ENCODE measurements at places on chromosomes 7 and 10. TPM values are rescaled to one million over a fixed set of nuclear protein-coding genes. Genes with fewer than 3 reads are reported as not detected.

- no peak for DNase-seq
Observed at GRCh38 chr7:6505685-6506559, 45.3 kb downstream of the GRID2IP start.

GRCh38 chr10:74103560-74104258, 46.9 kb downstream of the AP3M1 start:
- no peak for DNase-seq

- no peak for DNase-seq
Observed at GRCh38 chr7:48786951-48787350, 137.4 kb upstream of the CDC14C start.

DNA sequence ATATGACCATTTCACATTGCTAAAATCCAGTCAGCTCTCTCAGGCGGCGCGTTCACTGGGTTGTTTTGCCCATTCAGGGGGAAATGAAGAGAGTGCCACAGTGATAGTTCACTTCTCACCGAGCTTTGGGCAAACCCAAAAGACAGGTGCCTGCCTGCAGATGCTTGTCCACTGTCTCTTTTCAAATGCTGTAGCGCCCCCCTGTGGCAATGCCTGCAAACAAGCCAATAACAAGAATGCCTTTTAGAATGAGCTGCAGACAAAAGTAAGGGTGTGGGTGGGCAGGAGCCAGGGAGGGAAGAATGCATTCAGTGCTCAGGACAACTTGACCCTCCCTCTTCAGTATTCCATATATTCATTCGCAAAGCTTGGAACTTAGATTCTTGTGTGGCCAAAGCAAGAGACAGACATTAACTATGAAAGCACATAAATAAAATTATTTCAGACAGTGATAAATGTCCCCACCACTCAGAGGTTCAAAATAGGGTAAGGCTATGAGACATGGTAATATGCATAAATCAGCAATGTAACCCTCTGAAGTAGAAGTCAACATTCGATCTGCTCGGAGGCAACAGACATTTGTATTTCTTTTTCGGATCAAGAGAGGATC, 86.9 kb downstream of the JAZF1 start:
- DNase-seq: no peak

DNA sequence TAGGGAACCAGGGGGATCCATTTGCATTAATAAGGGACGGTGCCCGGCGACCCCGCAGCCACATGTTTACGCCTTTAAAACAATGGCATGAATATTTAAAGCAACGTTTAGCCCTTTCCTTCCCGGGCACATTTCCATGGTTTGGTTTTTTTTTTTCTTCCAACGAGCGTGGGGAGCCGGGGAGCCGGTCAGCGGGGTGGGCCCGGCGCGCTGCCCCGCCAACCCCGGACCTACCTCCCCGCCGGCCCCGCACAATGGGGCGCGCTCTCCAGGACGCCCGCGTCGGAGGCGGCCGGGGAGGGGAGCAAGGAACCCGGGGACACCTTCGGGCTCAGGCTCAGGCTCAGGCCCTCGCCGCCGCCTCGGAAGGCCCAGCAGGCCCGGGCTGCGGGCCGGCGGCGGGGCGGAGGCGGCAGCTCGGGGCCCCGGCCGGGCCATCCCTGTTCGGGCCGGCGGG, 1.0 kb downstream of the SEPHS1 start:
- DNase-seq: peak; percentile 20

GRCh38 chr7:151859111-151859947, 17.6 kb downstream of the PRKAG2 start:
- no peak for DNase-seq

GRCh38 chr7:140159497-140159896, 17.3 kb downstream of the KDM7A start:
- no peak for DNase-seq

GRCh38 chr7:129780974-129781927, 169.7 kb downstream of the NRF1 start:
- no peak for DNase-seq

DNA sequence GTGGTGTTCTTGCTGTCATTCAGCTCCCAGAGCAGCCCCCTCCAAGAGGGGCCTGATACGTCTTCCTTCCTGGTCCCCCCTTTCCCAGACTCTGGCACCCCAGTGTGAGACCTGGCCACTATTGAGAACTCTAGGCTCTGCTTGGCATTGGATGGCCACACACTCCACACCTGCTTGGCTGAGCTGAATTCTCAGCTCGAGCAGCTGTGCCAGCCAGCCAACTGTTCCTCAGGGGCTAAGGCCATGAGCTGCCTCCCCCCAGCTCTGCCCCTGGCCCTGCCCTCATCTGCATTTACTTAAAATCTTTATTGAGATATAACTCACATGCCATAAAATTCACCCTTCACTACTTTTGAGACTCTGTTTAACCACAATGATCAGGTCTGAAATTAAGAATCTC, 6.7 kb downstream of the TLL2 start:
- DNase-seq: no peak

- DNase-seq: no peak
Observed at GRCh38 chr10:86450806-86451603, 70.6 kb downstream of the WAPL start.

GRCh38 chr10:88851706-88852105, at the start of gene ANKRD22:
ANKRD22 (minus strand) TSS chr10:88851844; CDS start chr10:88851607, 237 bp downstream.
- DNase-seq: peak; percentile 8

- DNase-seq: no peak
Observed at GRCh38 chr7:124943472-124943871, 13.8 kb upstream of the POT1 start.

DNA sequence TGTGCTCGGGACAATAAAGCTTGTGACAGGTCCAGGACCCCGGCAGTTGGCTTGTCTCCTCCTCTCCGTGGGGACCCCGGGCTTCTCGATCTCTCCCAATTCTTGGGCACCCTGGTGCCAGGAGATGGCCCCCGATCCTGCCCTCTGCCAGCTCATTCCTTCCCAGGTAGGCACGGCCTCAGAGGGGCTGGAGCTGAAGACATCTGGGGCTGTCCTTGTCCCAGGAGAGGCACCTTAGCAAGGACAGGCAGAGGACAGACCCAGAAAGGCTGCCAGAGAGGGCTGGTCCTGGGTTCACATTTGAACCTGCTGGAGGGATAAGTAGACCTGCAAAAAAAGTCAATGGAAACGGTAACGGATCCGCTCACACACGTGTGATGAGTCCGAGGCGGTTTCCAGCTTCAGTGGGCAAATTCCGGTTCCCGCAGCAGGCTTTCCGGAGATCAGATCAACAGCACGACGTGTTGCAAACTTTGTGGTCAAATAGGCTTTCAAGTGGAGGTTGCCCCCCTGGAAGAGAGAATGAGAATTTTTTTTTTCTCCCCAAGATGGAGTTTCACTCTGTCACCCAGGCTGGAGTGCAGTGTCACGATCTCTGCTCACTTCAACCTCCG, 47.7 kb upstream of the GTF2IRD1 start:
- DNase-seq: no peak

The RNF32 gene
- 1.1 TPM for polyA plus RNA-seq

The EPDR1 gene
- polyA plus RNA-seq: 9.2 TPM

The AP4M1 gene
- 30.2 TPM for polyA plus RNA-seq

The SRPK2 gene
- 54.4 TPM for polyA plus RNA-seq

The PRTFDC1 gene
- polyA plus RNA-seq: 53.0 TPM

The PNLIPRP2 gene
- not detected for polyA plus RNA-seq

The CHN2 gene
- polyA plus RNA-seq: 16.0 TPM

The NUPR2 gene
- 0.25 TPM for polyA plus RNA-seq

The NANOS1 gene
- polyA plus RNA-seq: 19.5 TPM

The HMX2 gene
- 2.8 TPM for polyA plus RNA-seq

The VPS37D gene
- polyA plus RNA-seq: 9.3 TPM

The PKD2L1 gene
- 0.29 TPM for polyA plus RNA-seq

Data from left renal pelvis (tissue), 4 donors.